ENCODE measurements at places on chromosomes 13 and 19.

DNA sequence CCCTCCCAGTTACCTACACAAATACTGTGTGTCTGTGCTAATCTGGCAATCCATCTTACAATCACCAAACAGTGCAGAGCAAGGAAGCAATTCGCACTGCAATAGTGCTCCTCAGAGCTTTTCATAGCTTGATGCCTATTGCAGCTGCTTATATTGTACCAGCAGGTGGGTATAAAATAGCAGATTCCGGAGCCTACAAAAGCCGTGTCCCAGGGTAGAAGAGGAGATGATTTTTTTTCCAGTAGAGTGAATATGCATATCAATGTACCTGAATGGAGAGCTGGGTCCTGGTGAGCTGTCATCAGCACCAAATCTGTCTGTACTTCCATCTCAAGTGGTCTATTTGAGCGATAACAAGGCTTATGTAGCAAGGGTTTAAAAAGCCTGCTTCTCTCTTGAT lies 668.4 kb downstream of the DIAPH3 start:
- no peak for DNase-seq

DNA sequence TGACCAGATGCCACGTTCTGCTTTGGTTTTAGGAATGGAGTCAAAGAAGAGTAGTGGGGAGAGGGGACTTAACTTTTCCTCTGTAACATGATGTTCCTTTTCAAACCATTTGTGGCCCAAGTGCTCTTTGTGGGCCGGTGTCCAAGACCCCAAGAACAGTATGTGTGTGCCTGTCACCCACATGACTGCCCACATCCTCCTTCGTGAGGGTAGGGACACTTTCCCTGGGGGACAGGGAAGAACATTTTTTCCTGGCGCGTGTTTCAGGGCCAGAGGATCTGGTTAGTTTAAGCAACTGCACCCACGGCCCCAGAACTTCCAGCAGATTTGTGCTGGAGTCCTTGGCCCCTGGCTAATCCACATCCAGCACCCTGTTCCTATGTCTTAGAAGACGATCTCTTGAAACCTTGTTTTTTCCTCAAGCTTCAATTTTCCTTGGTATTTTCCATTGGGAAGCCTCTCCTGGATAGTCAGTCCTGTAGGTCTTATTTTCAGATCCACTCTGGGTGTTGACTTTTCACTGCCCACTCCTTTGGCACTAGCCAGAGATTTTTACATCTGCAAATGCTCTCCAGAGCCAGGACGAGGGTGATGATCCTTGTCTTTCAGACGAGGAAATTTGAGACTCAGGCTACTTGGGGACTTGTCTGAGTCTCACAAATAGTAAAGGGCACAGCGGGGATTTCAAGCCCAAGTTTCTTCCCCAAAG lies 10.8 kb upstream of the CCDC97 start:
- DNase-seq = no peak

DNA sequence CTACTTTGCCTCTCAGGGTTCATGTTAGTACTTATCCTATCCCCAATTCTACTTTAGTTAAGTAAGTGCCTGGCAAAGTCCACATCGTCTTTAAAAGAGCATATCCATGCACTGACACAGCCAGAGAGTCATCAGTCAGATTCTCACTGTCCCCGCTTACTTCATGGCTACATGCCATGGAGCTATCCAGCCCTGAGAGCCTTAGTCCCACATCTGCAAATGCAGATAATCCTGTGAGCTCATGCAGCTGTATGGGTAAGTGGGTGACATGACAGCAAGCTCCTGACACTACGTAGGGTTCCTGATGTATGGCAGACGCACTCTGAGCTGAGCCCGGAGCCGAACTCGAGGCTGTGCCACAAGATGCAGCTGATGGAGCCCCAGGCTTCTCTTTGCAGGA lies 661.5 kb downstream of the LIG4 start:
- no peak for DNase-seq

DNA sequence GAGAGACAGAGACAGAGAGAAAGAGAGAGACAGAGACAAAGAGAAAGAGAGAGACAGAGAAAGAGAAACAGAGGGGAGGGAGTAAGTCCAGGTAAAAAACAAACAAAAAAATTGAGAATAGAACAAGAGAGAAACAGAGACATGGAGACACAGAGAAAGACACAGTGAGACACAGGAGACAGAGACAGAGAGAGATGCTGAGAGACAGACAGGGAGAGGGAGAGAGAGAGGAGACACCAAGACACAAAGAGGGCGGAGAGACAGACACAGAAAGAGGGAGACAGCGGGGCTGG lies 5.8 kb upstream of the PROZ start:
- DNase-seq = no peak

DNA sequence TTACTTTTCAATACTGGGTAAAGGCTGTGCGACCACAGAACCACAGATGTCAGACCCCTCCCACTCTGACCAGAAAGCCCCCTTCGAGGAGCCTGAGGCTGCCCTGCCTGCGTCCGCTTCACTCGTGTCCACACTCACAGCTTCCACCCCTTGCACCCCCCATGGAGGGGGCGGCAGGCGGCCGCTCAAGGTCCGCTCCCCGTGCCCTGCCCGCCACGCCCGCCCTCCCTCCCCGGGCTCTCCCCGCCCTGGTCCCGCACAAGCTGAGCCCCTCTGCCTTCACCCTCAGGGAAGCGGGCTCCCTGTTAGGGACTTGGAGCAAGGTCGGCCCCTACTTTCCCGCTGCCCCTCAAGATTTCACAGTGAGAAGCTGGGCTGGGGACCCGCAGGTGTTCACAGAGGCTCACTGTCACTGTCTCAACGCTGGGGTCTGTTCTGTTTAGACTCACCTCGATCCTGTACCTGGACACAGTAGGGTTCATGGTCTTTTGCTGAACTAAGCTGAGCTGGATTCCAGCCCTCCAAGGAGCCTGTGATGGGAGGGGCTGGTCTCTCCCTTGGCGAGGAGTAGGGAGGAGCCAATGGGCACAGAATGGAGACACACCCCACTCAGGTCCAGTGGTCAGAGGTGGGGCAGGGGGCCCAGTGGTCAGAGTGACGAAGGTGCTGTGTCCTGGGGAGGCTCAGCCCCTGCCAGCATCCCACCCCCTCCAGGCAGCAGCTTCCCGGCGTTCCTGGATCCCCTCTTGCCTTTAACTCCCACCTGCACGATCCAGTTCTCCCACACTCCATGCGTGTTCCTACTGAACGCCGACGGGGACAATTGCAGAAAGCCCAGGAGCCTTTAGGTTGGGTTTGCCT lies 69.5 kb downstream of the SPACA7 start:
- no peak for DNase-seq
